Suppressor macrophage treated with lipopolysaccharide for 4 hours (primary cell): ENCODE measurements at places on chromosomes 11 and 22.

GRCh38 chr11:73498343-73498742 lies 99.6 kb downstream of the FAM168A start:
- DNase-seq = no peak

DNA sequence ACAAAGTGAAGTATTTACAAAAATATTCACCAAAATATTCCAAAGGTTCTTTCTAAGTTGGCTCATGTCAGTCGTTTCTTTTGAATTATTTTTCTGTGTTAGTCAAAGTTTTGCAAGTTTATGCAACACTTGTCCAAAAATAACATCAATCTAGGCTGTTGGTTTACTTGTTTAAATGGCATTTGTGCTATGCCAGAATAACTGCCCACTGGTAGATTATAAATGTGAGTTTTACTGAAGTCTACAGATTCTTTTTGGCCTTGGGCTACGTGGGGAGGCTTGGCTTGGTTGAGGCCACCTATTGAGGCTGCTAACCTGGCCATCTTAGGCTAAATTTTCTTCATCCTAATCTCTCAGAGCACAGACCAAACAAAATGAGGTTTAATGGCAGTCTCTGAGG lies 1091.9 kb upstream of the RAG2 start:
- DNase-seq = no peak

DNA sequence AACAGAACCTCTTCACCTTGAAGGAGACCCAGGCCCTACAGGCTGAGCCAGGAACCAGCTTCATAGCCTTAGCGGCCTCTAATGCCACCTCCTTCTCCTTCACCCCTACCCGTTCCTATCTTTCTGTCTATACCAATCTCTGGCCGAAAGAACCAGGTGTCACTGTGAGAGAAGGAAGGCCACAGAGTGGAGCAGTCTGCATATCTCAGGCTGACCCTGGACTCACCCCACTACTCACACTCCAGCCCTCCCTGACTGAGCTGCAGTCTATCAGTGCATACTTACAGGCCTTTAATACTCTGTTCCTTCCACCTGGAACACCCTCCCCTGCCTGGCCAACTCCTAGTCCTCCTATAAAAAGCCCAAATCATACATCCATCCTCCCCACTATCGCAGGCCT lies 32.7 kb downstream of the ARAP1 start:
- no peak for DNase-seq

DNA sequence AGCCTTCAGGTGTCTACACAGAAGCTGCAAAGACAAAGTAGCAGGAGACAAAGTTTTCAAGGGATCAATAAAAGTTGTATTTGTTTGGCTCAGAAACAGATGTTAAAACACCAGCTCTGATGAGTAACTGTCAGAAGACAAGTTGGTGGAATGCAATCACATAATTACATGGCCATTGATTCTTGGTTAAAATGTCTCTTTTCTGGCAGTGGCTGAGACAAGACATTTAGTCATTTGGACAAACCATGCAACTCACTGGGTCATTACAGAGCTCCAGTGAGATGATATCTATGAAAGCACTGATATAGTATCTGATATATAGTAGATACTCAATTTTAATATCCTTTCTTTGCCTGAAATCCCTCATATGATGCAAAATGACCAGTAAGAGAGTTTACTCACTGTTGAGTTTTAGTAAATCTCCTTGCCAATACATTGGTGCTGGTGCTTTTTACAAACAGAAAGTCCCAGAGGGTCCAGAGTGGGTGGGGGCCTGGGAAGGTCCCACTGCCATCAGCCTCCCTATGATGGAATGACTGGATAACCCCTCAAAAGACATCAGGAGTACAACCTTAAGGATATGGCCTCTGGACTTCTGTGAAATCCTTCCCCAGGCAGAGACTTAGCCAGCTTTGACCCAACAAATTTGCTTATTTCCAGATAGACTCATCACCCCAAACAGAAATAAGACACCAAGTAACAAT lies 95.0 kb downstream of the SLC1A2 start:
- DNase-seq = no peak

DNA sequence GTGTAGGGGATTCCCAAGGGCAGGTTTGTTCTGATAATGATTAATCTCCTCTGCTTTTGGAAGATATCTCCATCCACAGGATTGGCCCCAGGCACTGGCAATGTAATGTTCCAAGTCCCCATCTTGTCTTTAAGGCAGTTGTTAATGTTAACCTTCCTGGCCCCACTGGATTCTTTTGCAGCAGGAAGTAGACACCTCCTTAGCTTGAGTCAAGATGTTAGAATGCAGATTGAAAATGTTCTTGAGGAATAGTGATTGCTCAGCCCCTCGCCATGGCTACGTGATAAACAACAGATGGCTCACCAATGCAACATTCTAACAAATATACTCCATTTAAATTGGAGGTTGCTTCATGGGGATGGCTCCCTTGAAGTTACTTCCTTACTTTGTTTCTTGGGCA lies 7.3 kb downstream of the HEPHL1 start:
- no peak for DNase-seq

DNA sequence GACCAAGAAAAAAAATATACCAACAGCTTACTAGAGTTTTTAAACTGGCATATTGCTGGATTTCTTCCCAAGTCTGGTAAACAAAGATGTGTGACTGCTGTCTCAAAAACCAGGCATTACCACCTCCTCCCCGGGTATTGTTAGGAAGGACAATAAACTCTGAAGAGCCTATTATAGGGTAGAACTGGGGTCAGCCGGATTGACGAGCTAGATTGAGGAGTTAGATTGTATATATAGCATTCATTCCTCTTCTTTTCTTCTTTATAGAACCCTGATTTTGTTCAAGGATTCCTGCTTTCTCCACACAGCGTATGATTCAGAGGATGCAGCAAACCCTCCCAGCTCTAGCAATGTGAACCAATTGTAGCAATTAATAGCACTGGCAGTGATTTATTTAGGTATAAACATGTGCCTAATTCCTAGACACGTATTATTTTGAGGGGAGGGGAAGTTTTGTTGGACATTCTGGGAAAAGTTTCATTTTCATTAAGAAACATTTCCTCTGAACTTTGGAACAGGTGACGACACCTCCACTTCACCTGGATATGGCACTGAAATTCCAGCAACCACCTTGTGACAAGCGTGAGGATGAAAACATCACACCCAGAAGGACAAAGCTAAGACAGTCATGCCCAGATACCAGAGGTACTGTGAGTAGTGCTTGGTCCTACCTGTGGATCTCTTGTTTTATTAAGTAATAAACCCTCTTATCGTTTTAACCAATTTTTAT lies 679.4 kb upstream of the KIRREL3 start:
- no peak for DNase-seq

DNA sequence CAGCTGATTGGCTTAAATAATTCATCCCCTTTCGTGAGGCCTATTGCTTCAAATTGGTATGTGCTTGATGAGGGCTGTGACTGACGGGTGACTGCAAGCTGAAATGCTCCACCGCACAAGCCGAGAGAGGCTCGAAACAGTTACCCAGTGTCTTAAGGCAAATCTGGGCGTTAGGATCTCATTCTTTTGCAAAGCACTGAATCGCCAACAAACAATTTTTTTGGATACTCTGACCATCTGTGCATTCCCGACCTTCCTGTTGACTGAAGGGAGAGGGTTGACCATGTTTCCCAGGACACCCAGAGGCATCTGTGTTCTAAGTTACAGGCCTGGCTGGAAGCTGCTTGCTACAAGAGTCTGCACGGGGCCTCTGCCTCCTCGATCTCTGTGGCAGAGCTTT lies 32.1 kb downstream of the CACNG2 start:
- DNase-seq = no peak
